ENCODE measurements at places on chromosomes 6 and 20.

DNA sequence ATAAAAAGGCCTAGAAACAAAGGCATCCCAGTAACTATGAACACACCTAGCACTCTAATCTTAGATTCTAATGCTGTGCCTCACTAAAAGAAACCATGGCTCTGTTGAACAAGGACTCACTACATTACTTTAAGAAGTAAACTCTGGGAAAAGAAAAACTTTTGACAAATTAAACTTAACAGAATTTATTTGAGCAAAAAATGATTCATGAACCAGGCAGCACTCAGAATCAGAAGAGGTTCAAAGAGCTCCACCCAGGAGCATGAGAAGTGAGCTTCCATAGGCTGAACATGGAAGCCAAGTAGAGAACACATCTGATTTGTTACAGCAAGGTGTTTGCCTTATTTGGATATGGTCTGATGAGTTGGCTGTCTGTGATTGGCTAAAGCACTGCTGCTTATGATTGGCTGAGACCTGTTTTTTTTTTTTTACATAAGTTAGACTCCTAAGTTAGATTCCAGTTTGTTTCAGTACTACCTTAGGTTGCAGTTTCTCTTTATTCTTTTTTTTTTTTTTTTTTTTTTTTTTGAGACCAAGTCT, 343.6 kb upstream of the SASH1 start:
- DNase-seq, result no peak

DNA sequence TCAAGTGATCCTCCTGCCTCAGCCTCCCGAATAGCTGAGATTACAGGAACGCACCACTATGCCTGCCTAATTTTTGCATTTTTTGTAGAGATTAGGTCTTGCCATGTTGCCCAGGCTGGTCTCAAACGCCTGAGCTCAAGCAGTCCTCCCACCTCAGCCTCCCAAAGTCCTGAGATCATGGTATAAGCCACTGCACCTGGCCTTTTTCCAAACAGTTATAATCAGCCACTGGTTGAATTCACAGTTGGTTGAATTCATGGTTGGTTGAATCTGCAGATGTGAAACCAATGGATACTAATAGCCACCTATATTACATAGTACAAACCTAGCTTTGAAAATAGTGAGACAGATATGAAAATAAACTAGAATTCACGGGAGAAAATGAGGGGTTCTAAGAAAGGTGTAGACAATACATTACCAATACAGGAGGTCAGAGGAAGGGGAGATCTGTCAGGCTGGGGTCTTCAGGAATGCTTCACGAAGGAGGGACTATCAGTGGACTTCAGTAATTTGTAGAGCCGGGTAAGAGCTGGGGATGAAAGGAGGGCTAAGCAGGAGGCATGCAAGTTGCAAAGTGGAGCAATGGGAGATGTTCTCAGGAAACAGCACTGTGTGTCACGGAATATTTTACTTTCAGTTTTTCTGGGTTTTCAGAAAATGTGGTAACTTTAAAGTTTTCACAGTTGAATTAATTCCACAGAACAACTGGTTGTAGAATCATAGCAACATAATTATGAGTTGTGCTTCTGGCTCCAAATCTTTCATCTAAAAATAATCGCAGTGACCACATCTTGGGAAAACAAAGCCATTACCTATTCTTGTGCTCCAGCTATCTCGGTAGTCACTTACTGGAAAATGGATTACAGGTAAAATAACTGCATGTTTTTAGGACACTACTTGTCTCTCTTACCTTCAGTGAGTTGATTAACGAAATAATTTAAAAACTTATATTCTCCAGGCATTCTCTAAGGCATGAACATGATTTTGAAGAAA, 12.9 kb upstream of the CEP85L start:
- no peak for DNase-seq

- DNase-seq, result no peak
Measured at GRCh38 chr20:38833857-38834164, 28.3 kb downstream of the PPP1R16B start.

DNA sequence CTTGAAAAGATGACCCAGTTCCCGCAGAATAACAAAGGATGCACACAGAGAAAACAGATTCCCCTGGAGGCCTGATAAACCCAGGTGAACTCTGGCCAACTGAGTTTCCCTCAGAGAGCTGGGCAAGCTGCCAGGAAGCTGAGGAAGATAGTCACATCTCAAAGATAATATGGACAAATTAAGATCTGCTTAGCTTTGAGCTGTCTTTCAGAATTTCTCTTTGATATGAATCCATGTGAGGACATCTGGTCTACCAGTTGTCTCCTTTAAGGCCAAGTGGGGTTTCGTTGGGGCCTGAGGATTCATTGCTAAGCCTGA, 59.5 kb downstream of the ID4 start:
- no peak for DNase-seq

DNA sequence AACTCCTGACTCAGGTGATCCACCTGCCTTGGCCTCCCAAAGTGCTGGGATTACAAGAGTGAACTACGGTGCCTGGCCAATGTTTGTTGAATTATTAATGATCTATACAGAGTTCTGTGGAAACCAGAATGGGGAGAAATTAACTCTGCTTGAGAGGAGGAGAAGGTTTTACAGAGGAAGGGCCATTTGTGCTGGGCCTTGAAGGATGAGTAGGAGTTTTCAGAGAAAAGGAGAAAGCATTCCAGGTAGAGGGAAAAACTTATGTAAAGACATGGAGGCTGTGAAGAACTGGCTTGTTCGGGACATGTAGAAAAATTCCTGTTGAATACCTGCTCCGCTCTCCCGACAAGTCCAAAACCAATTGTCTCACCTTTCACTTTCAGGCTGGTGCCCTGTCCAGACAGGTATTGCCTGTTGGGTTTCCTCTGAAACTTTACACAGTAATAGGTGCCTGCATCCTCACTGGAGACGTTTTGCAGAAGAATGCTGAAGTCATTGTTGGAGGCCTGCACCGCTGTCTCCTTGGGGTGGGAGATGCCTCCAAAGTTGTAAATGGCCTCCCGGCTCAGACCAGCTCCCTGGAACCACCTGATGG, 11.3 kb upstream of the NSFL1C start:
- no peak for DNase-seq

DNA sequence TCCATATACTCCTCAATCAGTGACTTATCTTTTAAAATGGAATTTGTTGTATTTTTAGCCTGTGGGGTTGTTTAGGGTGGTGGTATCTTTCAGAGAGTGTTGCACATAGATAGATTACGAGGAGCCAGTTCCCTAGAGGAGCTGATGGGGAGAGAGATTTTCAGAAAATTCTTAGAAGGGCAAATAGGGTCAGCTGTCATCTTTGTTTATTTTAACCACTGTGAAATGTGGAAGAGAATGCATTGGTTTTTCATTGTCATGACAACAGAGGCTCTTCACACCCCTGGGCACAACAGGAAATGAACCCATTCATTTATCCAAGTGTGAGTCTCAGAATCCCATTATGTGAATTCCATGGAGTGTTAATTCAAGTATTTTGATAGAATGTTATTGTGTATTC, 188.4 kb downstream of the JARID2 start:
- DNase-seq, result no peak

DNA sequence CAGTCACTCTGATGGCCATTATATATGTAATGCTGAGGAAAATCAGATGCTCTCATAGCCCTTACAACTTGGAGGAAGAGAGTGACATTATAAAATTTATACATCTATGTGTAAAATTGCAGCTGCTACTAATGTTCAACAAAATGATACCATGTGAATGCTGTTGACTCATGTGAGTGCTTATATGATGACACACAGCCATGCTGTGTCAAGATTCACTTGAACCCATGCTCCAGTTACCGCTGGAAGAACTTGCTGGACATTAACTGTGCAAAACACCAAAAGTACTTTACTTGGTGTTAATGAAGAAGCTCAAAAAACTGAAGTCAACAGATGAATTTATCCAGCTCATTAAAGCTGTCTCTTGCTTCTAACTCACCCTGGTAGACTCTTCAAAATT, 318.9 kb upstream of the PLCB4 start:
- DNase-seq, result no peak

DNA sequence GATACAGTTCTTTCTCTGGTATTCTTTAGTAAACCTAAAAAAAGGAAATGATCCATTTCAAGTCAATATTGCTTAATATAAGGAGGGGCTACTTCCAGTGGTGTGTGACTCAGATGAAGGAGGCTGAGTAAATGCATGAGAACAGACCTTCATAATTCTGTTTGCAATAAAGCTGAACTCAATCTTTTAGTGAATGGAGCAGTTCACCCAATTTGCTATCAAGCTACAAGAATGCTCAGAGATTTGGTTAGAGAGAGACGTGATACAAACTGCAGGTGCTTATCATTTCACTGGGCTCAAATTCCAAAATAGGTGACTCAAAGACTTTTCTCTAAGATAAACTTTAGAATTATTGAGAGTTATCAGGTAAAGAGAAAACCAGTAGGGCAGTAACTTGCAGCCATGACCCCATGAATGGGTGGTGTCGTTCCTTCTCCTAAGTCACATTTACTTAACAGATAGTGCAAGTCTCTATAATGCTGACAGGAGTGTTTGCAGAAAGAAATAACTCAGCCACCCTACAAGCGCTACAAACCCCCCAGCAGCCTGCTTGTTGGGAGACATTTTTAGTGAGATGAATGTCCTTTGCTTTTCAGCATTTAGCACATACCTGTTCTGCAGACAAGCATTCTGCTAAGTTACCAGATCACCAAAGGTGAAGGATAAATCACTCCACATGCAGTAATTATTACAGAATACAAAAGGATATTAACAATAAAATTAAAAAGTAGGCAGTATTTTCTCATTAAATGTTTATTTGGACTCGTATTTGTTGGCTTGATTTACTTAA, 16.4 kb upstream of the BLOC1S5 start:
- no peak for DNase-seq

DNA sequence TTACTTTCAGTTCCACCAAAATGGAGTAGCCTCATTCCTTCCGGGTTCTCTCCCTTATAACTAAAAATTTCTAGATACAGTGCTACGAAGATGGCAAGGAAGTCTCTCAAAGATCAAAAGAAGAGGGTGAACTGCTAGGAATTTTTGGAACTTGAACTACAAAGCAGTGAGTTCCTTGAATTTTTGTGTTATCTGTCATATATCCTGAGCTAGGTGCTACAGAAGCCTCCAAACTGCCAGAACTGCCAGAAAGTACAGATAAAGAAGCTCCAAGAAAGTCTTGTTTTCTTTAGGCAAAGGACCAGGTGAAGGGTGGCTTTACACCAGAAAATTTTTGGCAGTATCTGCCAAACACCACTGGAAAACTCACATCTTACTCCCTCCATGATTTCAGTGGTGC, 218.8 kb upstream of the FLRT3 start:
- no peak for DNase-seq

DNA sequence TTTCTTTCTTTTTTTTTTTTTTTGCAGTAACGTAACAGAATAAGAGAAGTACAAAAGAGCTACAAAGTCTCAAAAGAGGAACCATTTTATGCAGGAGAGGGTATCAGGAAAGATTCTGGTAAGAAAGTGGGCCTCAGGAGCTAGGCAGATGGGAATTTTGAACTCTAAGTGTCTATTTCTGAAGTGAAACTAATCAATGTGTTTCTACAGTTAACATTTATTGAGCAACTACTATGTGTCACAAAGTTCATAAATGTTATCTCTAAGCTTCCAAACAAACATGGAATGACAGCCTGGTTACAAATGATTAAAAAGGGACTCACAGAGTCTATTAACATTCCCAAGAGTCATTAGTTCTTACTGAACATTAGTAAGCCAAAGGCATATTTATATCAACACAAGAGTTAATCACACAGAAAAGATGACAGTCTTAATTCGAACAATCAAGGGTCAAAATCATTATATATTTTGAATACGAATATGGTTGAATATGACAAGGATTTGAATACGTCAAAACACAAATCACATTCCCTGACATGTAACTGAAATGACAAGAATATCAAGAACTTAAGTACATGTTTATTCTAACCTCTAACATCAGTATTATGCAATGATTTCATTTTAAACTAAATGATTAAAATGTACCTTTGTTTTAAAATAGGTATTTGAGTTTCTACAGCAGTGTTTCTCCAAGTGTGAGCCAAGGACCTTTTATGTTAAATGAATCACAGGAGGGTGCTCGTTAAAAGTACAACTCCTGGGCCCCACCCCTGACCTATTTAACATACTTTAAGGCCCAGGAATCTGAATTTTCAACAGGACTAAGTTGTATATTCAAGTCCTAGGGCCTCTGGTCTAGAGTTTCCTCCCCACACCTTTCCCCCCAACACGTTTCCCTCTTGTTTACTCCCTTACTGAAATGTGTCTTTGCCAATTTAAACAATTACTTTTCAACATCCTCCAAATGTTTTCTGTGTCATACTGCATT, 89.7 kb downstream of the ATXN1 start:
- DNase-seq, result no peak

DNA sequence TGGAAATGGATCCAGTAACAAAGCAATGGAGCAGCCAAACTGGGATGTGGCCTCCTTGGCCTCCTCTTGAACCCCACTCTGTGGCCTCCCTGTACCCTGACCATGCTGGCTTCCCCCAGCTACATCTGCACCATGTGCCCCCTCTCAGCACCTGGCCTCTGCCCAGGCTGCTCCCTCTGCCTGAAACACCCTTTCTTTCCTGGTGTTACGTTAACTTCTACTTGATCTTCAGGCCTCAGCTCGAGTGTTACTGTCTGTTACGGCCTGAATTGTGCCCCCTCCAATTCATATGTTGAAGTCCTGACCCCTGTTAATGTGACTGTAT, 30.2 kb downstream of the NOL4L start:
- DNase-seq, result no peak

DNA sequence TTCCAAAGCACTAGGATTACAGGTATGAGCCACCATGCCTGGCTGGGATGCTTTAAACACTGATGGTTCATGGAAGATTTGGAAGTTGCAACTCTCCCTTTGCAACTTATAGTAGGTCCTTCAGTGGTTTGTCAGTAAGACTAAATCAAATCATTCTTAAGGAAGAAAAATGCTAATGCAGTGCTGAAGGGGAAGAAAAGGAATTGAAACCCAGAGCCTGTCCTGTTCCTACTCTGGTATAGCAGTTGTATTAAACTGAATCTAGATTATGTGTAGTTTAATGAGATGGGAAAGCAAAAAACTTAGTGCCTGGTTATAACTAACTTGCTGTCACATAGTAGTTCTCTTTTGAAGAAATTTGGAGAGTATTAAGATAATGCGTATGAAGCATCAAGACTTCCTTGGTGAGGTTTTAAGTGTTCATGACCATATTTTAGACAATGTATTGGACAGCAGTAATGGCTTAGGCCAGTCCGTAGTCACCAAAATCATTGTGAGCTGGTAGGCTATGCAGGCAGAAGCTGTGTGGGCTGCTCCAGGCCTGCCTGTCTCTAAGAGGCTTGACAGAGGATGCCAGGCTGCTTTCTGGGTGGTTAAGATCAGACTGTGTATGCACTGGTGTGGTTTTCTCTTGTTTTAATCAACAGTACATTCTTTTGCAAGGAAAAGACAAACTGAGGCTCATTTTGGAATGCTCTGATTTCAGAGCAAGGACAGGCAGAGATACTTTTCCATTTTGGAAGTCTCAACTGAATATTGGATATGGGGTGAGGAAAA, 14.0 kb downstream of the PAQR8 start:
- no peak for DNase-seq

- no peak for DNase-seq
Measured at GRCh38 chr6:134744301-134744700, 205.6 kb downstream of the ALDH8A1 start.

DNA sequence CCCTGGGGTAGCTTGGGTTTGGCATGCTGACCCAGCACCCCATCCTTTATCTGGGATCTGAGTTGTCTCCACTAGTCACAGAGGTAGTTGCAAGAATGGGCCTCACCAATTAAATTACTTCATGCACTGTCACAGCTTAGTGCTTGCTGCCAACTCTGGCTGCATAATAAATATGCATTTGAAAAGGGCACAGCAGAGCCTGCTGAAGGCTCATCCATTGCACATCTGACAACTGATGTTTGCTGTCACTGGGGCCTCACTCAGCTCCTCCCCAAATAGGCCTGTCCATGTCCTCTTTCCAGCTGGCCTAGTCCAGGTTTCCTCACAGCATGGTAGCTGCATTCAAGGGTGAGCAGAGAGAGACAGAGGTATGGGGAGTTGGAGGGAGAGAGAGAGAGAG, 13.3 kb upstream of the NXT1 start:
- DNase-seq, result peak; percentile 15
